ENCODE measurements at places on chromosomes 4 and X.

- no peak for DNase-seq
These were observed 3.4 kb downstream of the SLC38A5 start for GRCh38 chrX:48466696-48467095.

- DNase-seq, result no peak
These were observed 467.0 kb downstream of the PCDH18 start for GRCh38 chr4:137065311-137065710.

- no peak for DNase-seq
These were observed 167.0 kb upstream of the RPL34 start for GRCh38 chr4:108453366-108453765.

GRCh38 chr4:45324455-45325417, 598.4 kb upstream of the GNPDA2 start:
- no peak for DNase-seq

GRCh38 chr4:183770906-183771305, 111.8 kb downstream of the TRAPPC11 start:
- no peak for DNase-seq

GRCh38 chr4:55989766-55990165, 41.0 kb downstream of the CEP135 start:
- DNase-seq, result no peak

- no peak for DNase-seq
These were observed 109.9 kb upstream of the FAM47C start for GRCh38 chrX:36898301-36898700.

GRCh38 chrX:72477781-72478181, 94.9 kb downstream of the HDAC8 start:
- no peak for DNase-seq
